ENCODE measurements at places on chromosomes 2 and 18.

GRCh38 chr2:12126318-12126717, 379.9 kb downstream of the LPIN1 start:
- DNase-seq = no peak

- no peak for DNase-seq
Measured at GRCh38 chr2:222465746-222466145, 41.4 kb downstream of the SGPP2 start.

DNA sequence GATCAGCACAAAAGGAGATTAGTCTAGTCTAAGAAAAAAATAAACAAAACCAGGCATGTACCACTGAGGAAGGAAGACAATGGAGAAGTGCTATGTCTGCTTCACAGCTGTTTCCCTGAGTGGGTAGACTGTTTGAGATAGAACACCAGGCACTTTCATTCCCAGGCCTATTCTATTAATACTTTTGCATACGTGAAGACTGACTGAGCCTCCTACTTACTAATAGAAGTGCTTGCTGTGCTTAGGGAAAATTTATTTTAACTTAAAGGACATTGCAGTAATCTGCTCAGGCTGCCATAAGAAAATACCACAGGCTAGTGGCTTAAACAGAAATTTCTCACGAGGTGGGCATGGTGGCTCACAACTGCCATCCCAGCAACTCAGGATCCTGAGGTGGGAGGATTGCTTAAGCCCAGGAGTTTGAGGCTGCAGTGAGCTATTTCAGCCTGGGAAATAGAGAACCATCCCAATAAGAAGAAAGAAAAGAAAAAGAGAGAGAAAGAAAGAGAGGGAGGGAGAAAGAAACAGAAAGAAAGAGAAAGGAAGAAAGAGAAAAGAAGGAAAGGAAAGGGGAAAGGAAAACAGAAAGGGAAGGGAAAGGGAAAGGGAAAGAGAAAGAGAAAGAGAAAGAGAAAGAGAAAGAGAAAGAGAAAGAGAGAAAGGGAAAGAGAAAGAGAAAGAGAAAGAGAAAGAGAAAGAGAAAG, 33.0 kb downstream of the CMPK2 start:
- DNase-seq = no peak

GRCh38 chr2:9941196-9941995, 10.1 kb upstream of the GRHL1 start:
- DNase-seq = no peak

- no peak for DNase-seq
Measured at GRCh38 chr18:49446481-49446880, 14.0 kb downstream of the DYM start.

GRCh38 chr2:48440103-48440390, 89.9 kb upstream of the STON1 start:
- DNase-seq = no peak

GRCh38 chr2:203061346-203061745, 46.7 kb downstream of the NBEAL1 start:
- DNase-seq = no peak

GRCh38 chr18:26550998-26551694, 2.8 kb upstream of the KCTD1 start:
- DNase-seq = no peak

- no peak for DNase-seq
Measured at GRCh38 chr18:53735526-53735925, 488.9 kb downstream of the MBD2 start.

DNA sequence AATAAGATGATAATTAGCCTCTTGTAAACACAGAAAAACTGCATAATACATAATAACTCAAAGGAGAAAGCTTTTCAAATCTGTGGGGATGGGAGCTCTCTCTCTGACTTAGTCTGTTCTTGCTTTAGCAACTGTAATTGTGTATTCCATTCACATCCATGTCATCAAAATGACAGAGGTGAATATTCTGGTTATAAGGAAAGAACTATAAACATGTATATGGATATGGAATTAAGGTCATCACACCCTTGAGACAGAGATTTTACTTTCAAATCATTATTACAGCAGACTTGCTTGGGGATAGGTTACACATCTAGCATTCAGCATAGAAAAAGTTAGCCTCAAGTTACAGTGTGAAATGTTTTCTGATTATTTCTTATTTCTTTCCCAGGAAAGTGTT, 497.7 kb downstream of the LRP1B start:
- DNase-seq = no peak

- DNase-seq = no peak
Measured at GRCh38 chr2:19714926-19715325, 186.9 kb downstream of the TTC32 start.

DNA sequence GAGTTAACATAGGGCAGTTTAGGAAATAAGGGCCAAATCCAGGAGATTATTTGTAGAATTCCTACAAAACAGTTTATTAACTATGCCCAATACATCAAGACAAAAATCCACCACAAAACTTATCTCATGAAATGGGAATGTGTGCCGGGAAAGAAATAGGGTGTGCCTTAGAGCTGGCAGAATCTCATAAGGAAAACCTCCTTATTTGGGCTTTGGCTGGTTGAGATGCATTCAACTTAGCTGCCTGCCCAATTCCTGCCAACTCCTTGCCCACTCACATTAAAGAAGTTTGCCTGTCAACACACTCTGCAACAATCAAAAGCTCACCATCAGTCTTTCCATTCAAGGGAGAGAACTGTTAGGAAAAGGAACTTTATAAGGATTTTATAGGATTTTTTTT, 500.6 kb downstream of the SATB2 start:
- DNase-seq = no peak

DNA sequence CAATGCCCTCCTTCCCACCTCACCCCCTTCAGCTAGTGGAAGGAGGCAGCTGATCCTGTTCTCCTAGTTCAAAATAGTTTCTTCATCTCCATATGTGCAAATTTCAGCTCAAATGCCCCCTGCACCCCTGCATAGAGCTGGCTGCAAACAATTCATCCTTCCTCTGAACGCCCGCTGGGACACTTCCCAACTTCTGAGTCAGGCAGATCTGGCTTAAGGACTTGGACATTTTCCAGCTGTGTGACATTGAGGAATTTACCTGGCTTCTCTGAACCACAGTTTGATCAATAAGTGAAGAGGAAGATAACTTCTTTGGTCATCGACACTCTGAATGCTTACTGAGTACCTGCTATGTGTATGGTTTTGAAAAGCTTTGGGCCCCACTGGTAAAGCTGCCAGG, 23.5 kb downstream of the PTGR3 start:
- no peak for DNase-seq

- no peak for DNase-seq
Measured at GRCh38 chr2:187995556-187995955, 296.1 kb upstream of the GULP1 start.

GRCh38 chr2:20052861-20053281, 1.4 kb upstream of the LAPTM4A start:
- no peak for DNase-seq

DNA sequence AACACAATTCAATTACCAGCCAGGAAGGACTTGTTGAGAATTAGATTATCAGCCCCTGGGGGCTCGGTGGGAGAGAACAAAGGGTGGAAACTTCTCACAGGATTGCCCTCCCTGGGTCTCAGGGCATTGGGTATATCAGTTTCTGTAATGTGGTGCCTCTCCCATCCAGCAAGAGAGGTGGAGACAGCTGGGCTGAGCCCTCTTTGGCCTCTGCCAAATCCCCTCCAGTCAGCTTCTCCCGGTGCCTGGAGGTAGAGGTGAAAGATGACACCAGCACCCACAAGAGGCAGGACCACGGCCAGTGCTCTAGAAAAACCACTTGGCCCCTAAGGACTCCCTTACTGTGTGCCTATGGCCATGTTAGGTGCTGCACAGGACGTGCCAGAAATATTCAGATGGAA, 179.7 kb downstream of the HAUS1 start:
- DNase-seq = no peak

DNA sequence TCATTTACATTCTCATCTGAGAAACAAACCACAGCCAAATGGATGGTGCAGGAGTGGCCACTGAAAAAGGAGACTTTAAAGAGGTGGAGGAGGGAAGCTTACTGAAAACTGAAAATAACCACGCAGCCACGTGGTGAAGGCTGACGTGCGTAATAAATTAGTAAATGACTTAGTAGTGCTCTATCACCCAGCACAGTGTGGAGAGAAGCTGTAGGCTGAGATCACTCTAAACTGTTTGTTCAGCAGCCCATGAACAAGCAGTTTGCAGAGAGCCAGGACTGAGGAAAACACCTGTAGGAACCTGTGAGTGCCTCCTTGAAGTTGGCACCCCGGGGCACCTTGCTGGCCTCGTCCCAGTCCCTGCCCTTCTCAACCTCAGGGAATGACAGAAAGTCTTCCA, 193.0 kb downstream of the TXNL1 start:
- no peak for DNase-seq

DNA sequence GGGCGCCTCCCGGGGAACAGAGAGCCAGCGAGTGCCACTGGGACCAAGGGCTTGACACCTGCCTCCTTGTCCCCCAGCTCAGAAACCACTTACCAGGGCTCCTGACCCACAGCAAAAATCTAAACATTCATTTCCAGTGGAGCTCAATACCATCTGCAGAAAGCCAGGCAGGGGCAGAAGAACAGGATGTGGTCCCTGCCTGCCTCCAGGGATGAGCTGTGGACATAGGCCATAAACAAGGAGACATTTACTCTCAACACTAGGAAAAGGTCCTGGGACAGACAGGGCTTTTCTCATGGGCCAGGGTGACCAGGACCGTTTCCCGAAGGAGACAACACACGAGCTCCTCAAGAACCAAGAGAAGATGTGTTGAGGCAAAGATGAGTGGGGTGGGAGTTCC, 203.0 kb downstream of the CTIF start:
- no peak for DNase-seq

DNA sequence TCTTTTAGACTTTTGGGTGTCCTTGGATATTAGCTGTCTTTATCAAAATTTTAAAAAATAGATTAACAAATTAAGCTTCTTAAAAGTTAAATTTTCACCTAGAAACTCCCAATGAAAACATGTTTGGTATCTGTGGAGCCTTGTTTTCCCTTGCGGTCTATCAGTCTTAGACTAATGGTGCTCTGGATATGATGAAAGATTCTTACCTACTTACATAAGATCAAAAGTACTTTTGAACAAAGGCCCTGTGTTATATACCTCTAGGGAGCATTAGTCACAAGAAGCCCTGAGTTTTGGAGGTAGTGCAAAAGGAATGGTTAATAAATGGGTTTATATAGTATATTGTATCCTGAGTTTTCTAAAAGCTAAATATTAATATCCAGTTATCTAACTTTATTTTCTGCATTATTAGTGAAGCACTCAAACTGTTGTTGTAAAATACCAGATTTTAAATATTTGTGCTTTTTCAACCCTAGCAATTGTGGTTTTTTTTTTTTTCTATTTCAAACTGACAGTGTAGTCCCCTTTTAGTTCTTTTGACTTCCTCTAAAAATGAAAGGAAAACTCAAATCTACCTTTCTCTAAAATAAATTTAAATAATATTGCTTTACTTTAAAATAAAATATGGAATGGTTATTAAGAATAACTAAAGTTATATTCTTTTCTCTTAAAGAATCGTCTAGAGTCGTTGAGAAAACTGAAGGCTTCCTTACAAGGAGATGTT, 18.1 kb downstream of the NDC80 start:
- DNase-seq = no peak

GRCh38 chr2:203808046-203808750, 59.4 kb upstream of the CTLA4 start:
- DNase-seq = no peak

DNA sequence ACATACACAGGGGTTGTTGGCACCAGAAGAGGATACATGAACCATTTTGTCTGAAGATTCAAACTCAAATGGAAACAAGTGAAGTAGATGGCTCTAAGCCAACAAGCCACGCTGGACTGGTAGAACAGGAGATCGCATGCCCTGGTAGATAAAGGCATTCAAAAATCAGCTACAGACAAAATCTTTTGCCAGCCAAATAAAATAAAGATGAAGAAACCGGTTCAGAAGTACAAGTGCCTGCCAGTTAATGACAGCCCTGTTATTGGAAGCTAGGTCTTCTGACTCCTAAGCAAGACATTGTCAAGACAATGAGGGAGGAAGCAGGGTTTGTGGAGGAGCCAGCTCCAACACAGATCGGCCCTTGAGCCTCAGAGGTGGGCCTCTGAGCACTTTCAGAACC, 52.3 kb downstream of the EHD3 start:
- DNase-seq = no peak
